T-helper 17 cell (primary cell): ENCODE measurements at places on chromosomes 1 and 21. TPM values are rescaled to one million over a fixed set of nuclear protein-coding genes. Genes with fewer than 3 reads are reported as not detected.

Gene C1orf87
- not detected for total RNA-seq

Gene PTGFRN
- 0.94 TPM for total RNA-seq

Gene RNU1-1
- 3,922 TPM for total RNA-seq

Gene FAM131C
- total RNA-seq: not detected

DNA sequence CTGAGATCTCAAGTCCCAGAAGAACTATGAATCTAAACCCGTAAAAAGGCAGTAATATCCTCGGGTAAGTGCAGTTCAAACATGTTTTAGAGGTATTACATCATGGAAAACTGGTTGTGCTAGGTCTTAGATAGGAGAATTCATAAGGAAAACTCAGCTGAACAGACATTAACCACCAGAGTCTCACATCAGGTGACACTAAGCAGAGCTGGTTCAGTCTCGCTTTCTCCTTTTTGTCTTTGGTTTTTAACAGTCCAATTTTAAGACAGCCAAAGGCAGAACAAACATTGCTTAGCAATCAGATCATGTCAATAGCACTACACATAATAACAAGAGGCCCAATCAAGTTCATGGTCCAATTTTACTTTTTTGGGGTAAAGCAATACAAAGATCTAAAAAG, 63.1 kb upstream of the MUTYH start:
- H3K4me1 ChIP-seq: peaks cover 3% of the 10 kb centered on the region
- no peaks in the 10 kb centered on the region for H3K27me3 ChIP-seq
- no peak for DNase-seq
- H3K36me3 ChIP-seq: peaks cover 4% of the 10 kb centered on the region

- no peak overlapping the region for H3K4me3 ChIP-seq
- no peaks in the 10 kb centered on the region for H3K27me3 ChIP-seq
- H3K4me1 ChIP-seq: peaks cover 39% of the 10 kb centered on the region
- no peak overlapping the region for H3K27ac ChIP-seq
Observed at GRCh38 chr1:205188596-205188995, 22.9 kb downstream of the DSTYK start.

DNA sequence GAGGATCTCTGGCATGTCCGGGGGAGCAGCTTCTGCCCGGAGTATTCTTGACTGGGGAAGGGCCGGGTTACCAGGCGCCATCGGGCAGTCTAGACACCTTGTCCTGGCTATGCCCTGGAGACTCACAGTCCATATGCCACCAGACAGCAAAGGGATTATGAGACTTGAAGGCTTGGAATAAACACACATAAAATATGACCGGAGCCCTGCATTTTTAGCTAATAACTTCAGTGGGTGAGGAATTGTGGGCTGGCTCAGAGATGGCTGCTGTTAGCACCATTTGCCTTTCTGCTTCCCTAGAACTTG, 15.5 kb downstream of the NTPCR start:
- no peak overlapping the region for H3K27ac ChIP-seq
- H3K4me1 ChIP-seq: peaks cover 15% of the 10 kb centered on the region
- H3K27me3 ChIP-seq: no peaks in the 10 kb centered on the region
- DNase-seq: no peak

- no peak overlapping the region for H3K4me3 ChIP-seq
- H3K36me3 ChIP-seq: peaks cover 18% of the 10 kb centered on the region
- no peak for DNase-seq
- peaks cover 3% of the 10 kb centered on the region for H3K4me1 ChIP-seq
- no peak overlapping the region for H3K27ac ChIP-seq
- no peaks in the 10 kb centered on the region for H3K27me3 ChIP-seq
Observed at GRCh38 chr21:42550817-42551216, 37.2 kb downstream of the SLC37A1 start.

DNA sequence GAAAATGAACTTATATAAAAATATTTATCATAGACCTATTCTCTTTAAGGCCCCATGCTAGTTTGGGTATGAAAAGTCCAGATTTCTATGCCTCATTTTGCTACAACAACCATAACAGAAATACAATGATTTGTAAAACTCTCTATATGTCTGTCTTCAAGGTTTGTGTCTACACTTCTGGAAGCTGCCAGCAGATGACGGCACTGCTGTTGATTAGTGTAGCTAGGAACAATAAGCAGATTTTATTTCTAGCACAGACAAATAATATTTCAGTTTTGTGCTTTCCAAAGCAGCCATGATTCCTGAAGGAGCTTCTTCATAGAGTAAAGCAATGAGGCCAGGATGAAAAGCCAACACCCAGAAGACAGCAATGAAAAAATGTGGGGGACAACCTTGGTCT, 779.6 kb upstream of the ADGRL2 start:
- H3K27ac ChIP-seq: no peak overlapping the region
- H3K27me3 ChIP-seq: no peaks in the 10 kb centered on the region
- no peaks in the 10 kb centered on the region for H3K36me3 ChIP-seq
- DNase-seq: no peak
- H3K4me1 ChIP-seq: no peaks in the 10 kb centered on the region
- no peak overlapping the region for H3K4me3 ChIP-seq

DNA sequence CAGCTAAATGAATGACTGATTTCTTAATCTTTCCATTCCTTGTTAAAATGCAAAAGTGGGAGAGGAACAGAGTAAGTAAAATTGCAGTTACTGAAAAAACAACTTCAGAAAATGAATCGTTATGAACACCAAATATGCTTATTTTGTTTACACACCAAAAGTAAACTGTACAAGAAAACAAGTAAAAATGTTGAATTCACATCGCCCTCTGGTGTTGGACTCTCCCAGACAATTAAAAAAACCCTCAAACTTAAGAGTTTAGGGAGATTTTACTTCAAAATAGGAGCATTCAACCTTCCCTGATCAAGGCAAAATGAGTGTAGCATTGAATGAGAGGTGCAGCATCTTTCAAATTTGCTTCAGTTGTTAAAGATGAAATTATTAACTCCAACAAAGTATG, 19.4 kb upstream of the ESRRG start:
- no peak for DNase-seq
- H3K4me1 ChIP-seq: no peaks in the 10 kb centered on the region
- H3K36me3 ChIP-seq: no peaks in the 10 kb centered on the region
- no peak overlapping the region for H3K27ac ChIP-seq
- no peaks in the 10 kb centered on the region for H3K27me3 ChIP-seq

- no peak for DNase-seq
- H3K27ac ChIP-seq: peak overlapping the region; percentile 39
- H3K27me3 ChIP-seq: no peaks in the 10 kb centered on the region
- peaks cover 28% of the 10 kb centered on the region for H3K4me1 ChIP-seq
- peaks cover 6% of the 10 kb centered on the region for H3K36me3 ChIP-seq
Observed at GRCh38 chr1:89887270-89887669, 66.4 kb downstream of the LRRC8D start.

GRCh38 chr1:201708085-201708512, 120.9 kb upstream of the IPO9 start:
- no peak overlapping the region for H3K27ac ChIP-seq
- peaks cover 5% of the 10 kb centered on the region for H3K4me1 ChIP-seq
- H3K4me3 ChIP-seq: no peak overlapping the region
- H3K36me3 ChIP-seq: no peaks in the 10 kb centered on the region
- DNase-seq: no peak

DNA sequence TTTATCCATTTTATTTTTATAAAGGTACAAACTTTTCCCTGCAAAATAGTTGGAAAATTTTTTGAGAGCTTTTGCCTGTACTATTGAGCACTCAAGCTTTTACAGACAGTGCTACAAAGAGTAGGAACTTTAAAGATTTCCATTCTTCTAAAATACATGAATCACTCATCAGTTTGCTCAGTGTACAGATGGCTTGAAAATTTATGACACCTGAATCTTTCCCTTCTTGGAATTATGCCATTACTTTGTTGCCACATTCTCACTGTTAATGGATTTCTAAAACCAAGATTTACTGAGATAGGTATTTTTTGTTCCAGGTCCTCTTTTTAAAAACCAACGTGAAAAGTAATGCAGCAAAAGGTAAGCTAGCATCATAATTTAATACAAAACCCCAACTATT, 76.0 kb downstream of the GPATCH2 start:
- H3K27ac ChIP-seq: no peak overlapping the region
- H3K27me3 ChIP-seq: no peaks in the 10 kb centered on the region
- H3K36me3 ChIP-seq: no peaks in the 10 kb centered on the region
- no peak overlapping the region for H3K4me3 ChIP-seq
- no peak for DNase-seq

DNA sequence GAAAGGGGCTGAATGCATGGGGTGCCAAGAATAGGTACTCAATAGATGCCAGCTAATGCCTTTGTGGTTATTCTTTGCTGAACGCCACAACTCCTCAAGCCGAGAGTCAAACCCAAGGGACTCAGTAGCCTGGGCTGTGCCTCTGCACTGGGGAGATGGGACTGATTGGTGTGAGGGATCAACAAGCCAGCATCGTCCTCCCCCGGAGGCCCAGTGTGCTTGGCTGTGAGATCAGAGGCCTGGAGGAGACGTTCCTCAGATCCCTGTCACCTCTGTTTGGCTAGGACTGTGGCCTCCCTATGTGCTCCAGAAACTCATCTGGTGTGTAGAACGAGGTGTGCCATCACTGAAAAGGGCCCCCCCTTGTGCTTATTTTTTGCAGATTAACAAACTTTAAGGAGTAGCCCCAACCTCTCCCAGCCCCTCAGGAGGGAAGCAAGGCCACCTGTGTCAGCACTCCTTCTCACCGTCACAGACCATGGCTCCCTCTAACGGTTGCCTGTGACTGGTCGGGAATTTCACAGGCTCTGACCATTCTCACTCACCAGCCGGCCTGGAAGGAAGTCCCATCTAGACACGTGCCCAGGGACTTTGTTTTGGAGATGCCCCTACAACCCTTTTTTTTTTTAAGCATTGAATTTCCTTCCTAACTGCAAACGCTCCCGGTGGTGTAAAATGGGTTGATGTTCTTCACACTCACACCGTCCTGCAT, 194.0 kb upstream of the VAMP3 start:
- peaks cover 25% of the 10 kb centered on the region for H3K27me3 ChIP-seq
- DNase-seq: no peak
- no peak overlapping the region for H3K4me3 ChIP-seq
- H3K4me1 ChIP-seq: no peaks in the 10 kb centered on the region

DNA sequence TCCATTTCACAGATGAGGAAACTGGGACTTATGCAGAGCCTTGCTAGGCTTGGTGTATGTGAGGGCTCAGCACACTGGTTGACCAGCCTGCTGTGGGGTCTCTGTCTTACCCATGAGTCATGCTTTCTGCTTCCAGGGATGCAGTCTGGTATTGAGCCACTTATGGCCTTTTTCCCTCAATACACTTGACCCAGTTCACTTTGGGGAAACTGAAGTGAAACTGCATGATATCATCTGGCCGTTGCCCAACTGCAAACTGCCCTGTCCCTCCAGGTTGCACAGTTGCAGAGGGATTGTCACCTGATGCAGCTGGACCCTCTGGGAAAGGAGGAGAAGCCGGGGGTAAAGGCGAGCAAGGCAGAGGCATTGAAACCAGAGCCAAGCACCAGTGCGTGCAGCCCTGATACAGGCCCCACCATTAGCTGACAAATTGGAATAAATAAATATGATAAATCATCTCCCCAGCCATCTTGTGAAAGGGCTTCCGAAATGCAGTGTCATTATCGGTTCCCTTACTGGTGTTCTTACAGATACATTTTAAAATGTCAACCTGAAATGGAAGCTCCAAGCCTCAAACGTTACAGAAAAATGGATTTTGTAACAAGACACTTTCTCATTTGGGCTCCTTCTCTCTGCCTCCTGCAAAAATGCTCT, 39.3 kb upstream of the DUSP10 start:
- H3K27ac ChIP-seq: no peak overlapping the region
- peaks cover 56% of the 10 kb centered on the region for H3K4me1 ChIP-seq
- H3K27me3 ChIP-seq: no peaks in the 10 kb centered on the region
- no peak overlapping the region for H3K4me3 ChIP-seq
- H3K36me3 ChIP-seq: no peaks in the 10 kb centered on the region
- no peak for DNase-seq

- H3K4me3 ChIP-seq: no peak overlapping the region
- peaks cover 19% of the 10 kb centered on the region for H3K27me3 ChIP-seq
- peaks cover 5% of the 10 kb centered on the region for H3K4me1 ChIP-seq
- no peak overlapping the region for H3K27ac ChIP-seq
- peaks cover 2% of the 10 kb centered on the region for H3K36me3 ChIP-seq
Observed at GRCh38 chr1:245306020-245306419, 151.2 kb downstream of the KIF26B start.

DNA sequence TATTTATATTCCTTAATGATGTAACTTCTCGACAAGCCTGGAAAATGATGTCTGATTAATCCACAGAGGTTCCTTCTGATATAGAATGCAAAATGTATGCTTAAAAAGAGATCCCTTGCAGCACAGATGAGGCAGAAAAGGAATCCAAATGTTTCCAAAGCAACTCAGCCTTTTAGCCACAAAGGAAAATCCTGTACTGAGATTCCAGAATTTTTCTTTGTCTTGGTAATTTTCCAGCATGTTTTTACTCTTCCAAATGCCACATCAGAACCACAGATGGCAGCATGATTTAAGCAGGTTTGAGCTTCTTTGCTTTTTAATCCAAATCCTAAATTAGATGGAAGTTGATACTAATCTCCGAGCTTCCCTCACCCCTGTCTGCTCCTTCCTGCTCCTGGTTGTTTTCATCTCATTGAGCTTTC, 176.4 kb upstream of the PALMD start:
- H3K36me3 ChIP-seq: no peaks in the 10 kb centered on the region
- H3K27ac ChIP-seq: no peak overlapping the region
- no peak for DNase-seq
- H3K4me3 ChIP-seq: no peak overlapping the region
- H3K4me1 ChIP-seq: no peaks in the 10 kb centered on the region

DNA sequence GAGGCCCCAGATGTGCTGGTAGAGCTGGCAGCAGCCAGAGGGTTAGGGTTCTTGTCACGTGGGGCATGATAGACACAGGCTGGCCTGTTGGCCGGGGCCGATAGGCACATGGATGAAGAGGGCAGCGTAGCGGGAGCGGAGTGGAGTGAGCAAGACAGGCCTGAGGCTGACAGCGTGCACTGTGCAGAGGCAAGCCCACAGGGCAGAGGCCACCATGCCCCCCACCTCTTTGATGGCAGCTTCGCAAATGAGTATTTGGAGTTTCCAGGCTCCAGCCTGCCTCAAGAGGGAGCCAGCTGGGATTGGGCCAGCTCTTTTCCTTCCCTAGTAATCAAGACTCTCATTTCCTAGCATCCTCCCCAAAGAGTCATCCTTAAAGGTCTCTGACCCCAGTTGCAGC, 43.5 kb downstream of the TMCC2 start:
- H3K36me3 ChIP-seq: no peaks in the 10 kb centered on the region
- DNase-seq: no peak
- peaks cover 15% of the 10 kb centered on the region for H3K4me1 ChIP-seq
- H3K4me3 ChIP-seq: no peak overlapping the region
- no peak overlapping the region for H3K27ac ChIP-seq
